ENCODE measurements at places on chromosomes 13 and 19. TPM values are rescaled to one million over a fixed set of nuclear protein-coding genes. Genes with fewer than 3 reads are reported as not detected.

- DNase-seq: no peak
These were observed 1070.2 kb downstream of the EFNB2 start for GRCh38 chr13:105465251-105465650.

DNA sequence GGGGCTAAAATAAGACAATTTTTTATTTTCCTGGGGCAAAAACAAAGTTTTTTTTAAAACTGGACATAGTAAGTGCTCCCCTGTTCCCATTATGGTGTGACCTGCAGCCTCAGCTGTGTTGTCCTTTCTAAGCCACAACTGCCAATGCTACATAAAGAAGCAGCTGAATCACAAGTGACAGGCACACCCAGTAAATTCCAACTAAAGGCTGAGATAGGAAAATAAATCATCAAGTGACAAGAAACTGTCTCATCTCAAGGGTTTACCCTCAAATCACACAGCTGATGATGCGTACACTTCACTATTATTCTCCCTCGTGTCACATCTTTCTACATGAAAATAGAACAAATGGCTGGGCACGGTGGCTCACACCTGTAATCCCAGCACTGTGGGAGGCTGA, 28.7 kb downstream of the STK24 start:
- DNase-seq: no peak

- peak; percentile 80 for DNase-seq
These were observed 1505.1 kb upstream of the SLC10A2 start for GRCh38 chr13:104571161-104571892.

Gene EXOC3L2
- 2.2 TPM for total RNA-seq
